NCI-H82 (cell line): ENCODE measurements at places on chromosomes 1 and 21.

DNA sequence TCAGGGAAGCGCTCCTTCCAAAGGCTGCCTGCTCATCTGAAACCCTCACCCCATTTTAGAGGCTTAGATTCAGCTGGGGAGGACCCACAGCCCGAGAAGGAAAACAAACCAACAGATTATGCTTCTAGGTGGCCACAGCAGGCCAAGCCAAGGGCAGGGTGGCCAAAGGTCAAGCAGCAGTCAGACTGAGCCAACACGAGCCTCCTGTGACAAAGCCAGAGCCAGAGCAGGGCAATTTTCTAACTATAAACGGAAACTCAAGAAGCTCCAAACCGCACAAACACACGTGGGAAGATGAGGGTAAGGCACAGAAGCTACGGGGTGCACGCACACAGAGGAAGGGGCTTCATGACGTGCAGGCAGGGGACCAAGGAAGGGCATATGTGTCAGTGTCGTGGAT lies 64.1 kb downstream of the PLEKHA6 start:
- DNase-seq: no peak

DNA sequence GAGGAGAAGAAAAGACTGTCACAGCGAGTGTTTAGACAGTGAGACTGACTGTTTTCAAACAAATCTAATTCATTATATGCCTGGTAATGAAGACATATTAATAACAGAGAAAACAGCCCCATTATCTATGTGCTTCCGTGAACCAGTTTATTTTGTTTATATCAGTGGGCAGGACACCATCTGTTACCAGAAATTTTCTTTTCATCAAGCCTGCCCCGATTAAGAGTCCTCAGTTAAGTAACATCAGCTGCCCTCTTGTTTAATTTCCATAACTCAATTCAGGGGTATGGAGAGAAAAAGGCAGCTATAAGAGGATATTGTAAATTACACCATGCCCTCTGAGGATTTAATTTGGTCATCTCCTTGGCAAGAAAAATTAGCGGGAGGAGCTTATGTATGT lies 94.0 kb downstream of the TMEM200B start:
- DNase-seq: peak; percentile 21

DNA sequence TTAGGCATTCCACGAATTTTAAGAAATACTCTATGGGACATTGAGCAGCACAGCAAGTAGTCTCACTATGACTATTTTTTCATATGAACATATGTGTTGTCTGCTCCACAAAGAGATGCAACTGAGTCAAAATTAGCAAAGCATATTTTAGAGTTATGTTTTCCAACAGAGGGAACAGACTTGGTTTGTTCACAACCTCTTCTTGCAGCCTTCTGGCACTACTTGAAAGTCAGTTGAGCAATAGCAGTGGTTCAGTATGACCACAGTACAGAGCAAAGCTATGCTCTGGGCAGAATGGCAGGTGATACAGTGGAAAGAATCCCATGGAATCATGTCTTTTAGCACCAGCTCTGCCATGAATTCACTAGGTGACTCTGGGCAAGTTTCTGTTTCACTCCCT lies 5.2 kb downstream of the CCN1 start:
- no peak for DNase-seq

- DNase-seq: no peak
These were observed 83.3 kb downstream of the ETS2 start for GRCh38 chr21:38888991-38889561.

GRCh38 chr1:112263453-112263852 lies 132.6 kb upstream of the CTTNBP2NL start:
- no peak for DNase-seq

DNA sequence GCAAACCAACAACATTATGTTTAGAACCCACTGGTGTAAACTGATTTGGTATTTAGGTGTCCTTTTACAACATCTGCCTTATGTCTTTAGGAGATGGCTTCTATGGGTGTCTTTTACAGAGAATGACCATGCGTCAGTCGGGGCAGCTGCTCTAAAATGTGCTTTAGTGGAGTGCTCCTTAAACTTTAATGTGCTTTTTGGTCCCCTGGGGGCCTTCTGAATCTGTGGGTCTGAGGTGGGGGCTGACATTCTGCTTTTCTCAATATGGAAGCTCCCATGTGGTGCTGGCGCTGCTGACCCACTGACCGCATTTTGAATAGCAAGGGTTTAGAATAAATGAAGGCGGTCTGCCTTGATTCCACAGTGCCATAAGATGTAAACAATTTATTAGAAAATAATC lies 173.2 kb upstream of the B3GALT2 start:
- DNase-seq: peak; percentile 56

DNA sequence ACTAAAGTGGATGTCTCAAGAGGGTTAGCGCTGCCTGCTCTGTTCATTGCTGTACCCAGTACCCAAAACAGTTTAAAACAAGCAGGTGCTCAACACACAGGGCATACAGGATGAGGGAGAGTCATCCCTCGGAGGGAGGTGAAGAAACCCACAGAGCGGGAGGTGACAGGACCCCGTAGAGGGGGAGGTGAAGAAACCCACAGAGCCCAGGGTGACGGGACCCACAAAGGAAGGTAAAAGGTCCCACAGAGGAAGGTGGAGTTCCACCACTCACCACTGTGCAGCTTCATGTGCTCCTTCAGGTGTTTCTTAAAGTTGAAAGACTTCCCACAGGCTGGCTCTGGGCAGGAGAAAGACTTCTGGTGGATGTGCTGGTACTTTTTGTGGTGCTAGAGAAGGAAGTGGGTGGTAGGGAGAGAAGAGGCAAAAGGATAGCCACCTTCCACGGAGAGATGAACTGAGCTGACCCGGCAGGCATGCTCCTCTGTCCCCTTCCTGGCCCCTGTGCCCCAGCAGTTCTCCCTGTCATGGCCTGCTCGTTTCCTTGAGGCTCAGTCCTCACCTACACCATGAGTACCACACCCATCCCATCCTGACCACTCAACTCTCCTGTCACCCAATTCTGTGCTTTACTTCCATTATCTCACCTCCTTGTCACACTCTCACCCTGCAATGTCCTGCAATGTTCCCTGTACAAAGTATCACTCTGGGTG lies 5.1 kb downstream of the ZNF692 start:
- no peak for DNase-seq

- DNase-seq: no peak
These were observed 140.3 kb downstream of the SLC30A10 start for GRCh38 chr1:219788091-219788490.

GRCh38 chr1:91699339-91699974 lies 186.5 kb downstream of the TGFBR3 start:
- DNase-seq: no peak

DNA sequence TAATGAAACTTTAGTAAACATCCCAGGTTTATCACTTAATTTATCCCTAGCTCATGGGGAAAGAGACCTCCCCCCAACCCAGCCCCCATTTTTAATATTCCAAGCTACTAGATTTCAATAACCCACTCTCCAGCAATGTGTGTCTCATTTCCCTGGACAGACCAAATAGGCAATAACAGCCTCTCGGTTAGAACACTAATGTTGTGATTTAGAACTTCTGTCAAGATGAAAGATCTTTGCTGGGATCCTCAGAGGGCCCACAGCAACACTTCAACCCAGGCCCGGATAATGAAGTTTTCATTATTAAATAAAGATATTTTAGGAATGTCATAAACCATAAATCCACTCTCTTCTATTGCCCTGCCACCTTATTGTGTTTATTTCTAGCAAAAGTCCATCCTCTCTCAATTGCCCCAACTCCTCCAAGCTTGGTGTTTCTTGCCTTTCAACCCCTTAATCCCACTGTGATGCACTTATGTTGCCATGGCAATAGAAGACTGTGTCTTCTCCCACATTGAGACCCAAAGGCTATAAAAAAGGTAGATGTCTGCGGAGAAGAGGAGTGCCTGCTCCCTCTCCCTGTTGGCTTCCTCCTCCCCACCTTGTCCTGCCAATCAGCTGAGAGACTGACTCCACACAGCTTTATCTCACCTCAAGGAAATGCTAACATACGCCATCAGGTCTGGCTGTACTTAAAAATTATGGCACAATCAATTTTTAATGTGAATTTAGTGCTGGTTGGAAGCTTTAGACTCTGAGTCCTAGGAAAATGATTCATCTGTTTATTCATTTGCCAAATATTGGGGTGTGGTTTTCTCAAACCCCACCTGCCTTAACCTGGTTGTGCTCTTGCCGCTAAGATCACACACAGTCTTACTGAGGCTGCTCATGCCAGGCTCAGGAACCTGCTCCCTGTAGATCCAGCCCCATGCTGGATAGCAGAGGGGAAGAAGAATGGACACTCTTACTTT lies 258.3 kb upstream of the CAMK1G start:
- DNase-seq: no peak

DNA sequence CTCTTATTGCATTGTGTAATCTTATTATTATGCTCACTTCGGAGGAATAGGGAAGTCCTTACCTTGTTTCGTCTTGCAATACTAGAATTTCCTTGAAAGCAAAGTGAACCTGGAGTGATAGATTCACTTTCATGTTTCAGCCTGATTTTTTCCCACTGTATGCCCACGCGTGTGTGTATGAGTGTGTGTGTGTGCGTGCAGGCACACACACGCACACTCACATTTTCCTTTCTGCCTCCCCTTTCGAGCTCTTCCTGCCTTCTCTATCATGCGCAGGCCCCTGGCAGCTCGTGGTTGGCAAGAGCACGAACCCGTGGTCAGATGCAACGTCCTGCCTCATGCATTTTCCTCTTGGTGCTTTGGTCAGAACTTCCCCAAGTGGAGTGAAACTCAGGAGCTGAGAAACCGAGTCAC lies at the start of gene GCSAML:
TSS of gene GCSAML (plus strand) at position 366 of the 414 bp plus-strand sequence. CDS start 58 bp downstream, outside the sequence.
- DNase-seq: no peak

DNA sequence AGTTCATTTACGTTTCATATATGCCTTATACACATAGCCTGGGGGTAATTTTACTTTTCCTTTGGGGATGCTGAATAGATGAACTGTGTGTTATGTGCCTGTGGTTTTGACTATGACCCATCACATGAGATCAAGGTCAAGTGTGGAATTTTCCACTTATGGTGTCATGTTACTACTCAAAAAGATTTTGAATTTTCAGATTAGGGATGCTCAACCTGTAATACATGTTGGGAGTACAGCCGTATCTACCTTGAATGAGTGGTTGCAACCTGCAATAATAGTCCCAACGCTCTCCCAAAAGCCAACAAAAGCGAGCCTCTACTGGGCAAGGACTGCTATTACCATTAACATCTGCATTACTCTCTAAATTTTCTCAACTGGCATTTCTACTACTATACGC lies 68.5 kb upstream of the SDC3 start:
- DNase-seq: no peak

- DNase-seq: peak; percentile 12
These were observed 257.8 kb upstream of the CHRM3 start for GRCh38 chr1:239128541-239128940.

DNA sequence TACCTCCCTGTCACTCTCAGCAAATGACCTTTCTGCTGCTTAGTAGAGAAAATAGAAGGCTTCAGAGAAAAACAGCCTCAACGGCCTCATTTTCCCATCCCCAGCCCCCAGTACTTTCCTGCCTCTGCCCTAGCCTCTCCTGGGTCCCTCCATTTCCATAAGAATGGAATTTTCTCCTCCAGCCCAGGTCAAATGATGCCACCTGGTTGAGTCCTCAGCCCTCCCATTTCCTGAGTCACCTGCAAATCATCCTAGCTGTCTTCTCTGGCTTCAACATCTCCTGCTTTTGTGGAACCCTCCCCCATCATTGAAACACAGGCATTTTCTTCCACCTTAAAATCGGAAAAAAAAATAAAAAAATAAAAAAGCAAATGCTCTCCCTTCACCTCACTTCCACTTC lies 35.1 kb downstream of the OLIG1 start:
- DNase-seq: no peak

- no peak for DNase-seq
These were observed 92.4 kb downstream of the ADAMTS1 start for GRCh38 chr21:26752849-26753248.

DNA sequence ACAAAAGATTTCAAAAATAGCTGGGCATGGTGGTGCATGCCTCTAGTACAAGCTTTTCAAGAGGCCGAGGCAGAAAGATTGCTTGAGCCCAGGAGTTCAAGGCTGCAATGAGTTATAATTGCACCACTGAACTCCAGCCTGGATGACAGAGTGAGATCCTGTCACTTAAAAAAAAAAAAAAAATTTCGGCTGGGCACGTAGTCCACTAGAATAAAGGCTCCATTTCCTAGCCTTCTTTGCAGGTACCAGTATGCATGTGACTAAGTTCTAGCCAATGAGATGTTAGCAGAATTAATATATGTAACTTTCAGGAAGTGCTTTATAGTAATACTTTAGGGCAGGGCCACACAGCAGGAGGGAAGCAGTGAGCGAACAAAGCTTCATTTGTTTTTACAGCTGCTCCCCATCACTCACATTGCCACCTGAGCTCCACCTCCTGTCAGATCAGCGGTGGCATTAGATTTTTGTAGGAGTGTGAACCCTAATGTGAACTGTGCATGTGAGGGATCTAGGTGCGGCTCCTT lies 28.8 kb upstream of the SYDE2 start:
- no peak for DNase-seq

- DNase-seq: peak; percentile 99
These were observed 91.1 kb downstream of the EPHB2 start for GRCh38 chr1:22801761-22802160.
